ENCODE measurements at places on chromosomes 3 and 15.
A peak's percentile ranks its signal among the peaks of the same experiment; 100 is the strongest.

DNA sequence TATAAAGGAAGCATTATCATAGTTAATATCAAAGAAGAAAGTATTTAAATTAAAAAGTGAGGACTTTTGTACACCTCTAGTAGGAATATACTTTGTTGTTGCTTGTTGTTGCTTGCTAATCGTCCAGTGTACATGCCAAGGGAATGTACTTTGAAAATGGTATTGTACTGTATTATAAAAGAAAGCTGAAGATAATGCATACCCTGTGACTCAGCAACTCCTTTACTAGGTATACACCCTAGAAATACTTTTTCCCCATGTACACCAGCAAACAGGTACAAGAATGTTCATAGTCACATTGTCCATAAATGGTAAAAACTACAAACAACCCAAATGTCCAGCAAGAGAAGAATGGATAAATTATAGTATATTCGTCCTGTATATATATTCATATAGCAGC, 12.0 kb downstream of the TTBK2 start:
- DNase-seq = no peak

DNA sequence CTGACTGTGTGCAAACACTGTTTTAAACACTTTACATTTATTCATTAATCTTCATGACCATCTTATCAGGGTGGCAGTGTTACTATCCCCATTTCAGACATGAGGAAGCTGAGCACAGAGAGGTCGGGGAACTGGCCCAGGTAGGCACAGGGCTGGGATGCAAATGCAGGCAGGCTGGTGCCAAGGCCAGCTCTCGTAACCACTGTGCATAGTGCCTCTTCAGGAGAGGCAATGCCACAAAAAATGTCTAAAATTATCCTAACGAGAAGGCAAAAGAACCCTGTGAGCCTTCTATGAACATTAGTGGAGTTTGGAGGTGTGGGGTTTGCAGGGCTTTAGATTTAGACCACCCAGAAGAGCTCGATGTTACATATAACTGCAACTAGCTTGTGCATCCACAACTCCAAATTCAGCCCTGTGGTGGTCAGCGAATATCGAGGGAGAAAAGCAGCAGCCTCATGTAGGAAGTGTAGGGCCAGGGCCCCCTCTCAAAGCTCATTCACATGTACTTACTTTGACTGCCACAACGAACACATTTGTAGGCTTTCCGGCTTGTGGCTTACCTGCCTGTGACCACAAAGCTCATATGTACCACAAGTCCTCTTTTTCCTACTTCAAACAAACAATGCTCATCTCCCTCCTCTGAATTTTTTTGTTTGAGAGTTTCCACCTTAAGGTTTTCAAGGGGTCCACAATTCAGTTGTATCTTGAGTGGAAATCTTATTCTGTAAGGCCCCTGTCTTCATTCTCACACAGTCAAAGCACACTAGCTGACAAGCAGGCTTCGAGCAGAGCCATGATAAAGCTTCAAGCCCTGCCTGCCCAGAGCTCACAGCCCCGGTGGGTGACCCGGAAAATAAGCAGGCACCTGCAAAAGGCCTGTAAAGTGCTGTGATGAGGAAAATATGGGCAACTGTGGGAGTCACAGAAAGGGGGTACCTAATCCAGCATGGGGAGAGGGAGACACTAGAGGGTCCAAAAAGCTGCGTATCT, 722.9 kb upstream of the CFAP20DC start:
- no peak for DNase-seq

GRCh38 chr15:81381720-81382119, 7.7 kb upstream of the TMC3 start:
- no peak for DNase-seq

- no peak for DNase-seq
These were observed 138.7 kb downstream of the AQP9 start for GRCh38 chr15:58276924-58277323.

GRCh38 chr3:147361454-147362420, 44.6 kb downstream of the ZIC4 start:
- DNase-seq = peak; percentile 31
